ENCODE measurements at places on chromosomes 11 and 22. TPM values are rescaled to one million over a fixed set of nuclear protein-coding genes. Genes with fewer than 3 reads are reported as not detected.

The RGL4 gene
- total RNA-seq: not detected

The TTC12 gene
- 4.1 TPM for total RNA-seq

The SLC22A25 gene
- total RNA-seq: not detected

The KCNC1 gene
- not detected for total RNA-seq

The KDM4D gene
- total RNA-seq: 2.6 TPM

The TTC28 gene
- total RNA-seq: 16.1 TPM

The SMTNL1 gene
- total RNA-seq: not detected

The POU2AF1 gene
- total RNA-seq: not detected

The DTX4 gene
- 13.8 TPM for total RNA-seq

The KBTBD3 gene
- 1.8 TPM for total RNA-seq

The RFPL2 gene
- total RNA-seq: not detected

The BATF2 gene
- total RNA-seq: 0.58 TPM

The CABP4 gene
- 0.28 TPM for total RNA-seq

The FREY1 gene
- not detected for total RNA-seq
